Stimulated activated naive CD4-positive, alpha-beta T cell treated with Interleukin-2 at 50 U/mL for 16 hours (primary cell): ENCODE measurements at places on chromosomes 11 and 22.

DNA sequence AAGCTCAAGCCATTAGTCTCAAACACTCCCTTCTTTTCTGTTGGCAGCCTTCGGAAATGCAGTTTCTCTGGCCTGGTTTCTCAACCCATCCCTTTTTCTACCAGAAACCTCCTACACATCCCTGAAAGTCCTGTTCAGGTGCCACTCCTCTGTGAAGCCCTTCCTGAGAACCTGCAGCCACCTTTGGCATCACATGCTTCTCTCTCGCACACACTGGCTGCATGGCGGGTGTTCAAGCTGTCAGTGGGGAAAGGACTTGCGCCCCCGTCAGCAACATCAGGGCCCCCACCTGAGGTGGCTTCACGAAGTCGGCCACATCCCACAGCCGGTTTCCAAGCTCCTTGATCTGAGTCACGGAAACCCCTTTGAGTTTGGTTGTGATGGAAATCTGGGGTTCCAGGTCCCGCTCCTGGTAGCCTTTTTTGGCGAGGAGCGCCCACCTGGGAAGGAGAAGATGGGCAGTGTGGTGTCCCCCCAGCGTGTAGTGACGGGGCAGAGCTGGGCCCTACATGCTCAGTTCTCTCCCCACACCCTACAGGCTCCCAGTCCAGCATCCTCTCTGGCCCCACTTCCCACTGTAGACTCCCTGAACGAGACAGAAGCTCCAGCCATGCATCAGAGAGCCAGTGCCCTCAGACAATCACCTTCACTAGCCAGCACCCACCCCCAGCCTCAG, 1.7 kb upstream of the LRRC74B start:
- DNase-seq: no peak

- DNase-seq: no peak
Observed at GRCh38 chr11:103949781-103950180, 86.7 kb upstream of the DDI1 start.

DNA sequence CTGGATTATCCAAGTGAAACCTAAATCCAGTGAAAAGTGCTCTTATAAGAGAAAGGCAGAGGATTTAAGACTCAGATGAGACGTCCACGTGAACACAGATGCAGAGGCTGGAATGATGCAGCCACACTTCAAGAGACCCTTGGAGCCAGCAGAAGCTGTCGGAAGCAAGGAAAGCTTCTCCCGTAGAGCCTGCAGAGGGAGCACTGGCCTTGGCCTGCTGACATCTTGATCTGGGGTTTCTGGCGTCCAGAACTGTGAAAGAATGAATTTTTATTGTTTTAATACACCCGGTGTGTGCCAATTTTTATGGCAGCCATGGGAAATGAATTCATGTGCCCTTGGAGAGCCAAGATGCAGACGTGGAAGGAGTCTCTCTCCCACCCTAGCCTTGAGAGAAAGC, 407.0 kb upstream of the B3GAT1 start:
- DNase-seq: no peak

- DNase-seq: no peak
Observed at GRCh38 chr11:109885006-109885405, 208.2 kb upstream of the ZC3H12C start.

DNA sequence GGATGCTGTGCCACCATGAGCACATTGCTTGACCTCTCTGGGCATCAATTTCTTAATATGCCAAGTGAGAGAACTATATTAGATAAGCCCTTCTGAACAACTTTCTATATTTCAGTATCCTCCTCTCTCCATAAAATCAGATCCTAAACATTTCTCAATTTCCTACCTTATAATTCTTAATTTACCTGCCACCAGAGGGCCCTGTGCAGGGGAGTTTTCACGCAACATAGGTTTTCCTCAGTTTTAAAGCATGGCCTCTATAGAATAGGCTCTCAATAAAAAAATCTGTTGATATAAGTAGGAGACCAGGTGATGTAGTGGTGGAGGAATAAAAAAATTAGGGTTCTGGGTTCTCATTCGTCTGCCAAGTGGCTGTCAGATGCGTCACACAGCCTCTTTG, 83.7 kb upstream of the DBX1 start:
- DNase-seq: no peak

GRCh38 chr11:22342211-22343031, 4.2 kb downstream of the SLC17A6 start:
- DNase-seq: no peak

- DNase-seq: no peak
Observed at GRCh38 chr22:39734866-39735265, 158.7 kb downstream of the ENTHD1 start.
